ENCODE measurements at places on chromosomes 1 and 21.

- no peak for DNase-seq
These were observed 26.1 kb downstream of the ARMH1 start for GRCh38 chr1:44700573-44700972.

DNA sequence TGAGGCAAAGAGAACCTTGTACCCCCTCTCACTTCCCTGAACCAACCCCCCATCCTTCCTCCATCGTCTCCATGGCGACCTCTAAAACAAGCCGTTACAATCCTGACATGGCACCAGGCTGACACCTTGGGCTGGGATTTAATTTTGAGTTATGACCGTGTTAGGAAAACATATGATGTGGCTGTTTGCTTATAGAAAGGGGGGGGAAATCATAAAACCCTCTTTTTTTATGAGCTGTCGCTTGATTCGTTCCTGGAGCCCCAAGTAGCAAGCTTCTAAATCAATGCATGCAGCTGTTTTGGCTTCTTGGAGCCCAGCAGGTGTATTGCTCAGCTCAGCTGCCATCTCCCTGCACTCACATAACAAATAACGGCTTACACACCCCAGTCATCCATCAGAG, 301.2 kb upstream of the SPAG17 start:
- no peak for DNase-seq

DNA sequence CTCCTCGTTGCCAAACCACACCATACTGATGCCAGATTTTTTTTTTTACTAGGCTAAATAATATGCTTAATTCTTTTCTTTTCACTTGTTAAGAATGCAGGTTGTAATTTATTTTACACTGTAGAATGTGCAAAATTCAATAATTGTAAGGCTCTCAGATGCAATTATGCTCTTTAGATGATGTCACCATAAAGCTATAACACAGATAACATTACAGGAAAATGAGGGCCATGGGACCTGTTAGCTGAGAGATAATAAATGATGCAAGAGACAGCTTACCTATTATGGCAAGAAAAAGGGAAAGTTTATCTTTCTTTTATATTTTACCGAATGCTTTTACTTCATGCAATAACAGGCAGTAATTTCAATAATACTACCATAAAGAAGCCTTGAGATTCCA, 35.4 kb downstream of the CHRM3 start:
- DNase-seq: no peak

- no peak for DNase-seq
These were observed 21.3 kb upstream of the LRRC8D start for GRCh38 chr1:89799495-89799894.

DNA sequence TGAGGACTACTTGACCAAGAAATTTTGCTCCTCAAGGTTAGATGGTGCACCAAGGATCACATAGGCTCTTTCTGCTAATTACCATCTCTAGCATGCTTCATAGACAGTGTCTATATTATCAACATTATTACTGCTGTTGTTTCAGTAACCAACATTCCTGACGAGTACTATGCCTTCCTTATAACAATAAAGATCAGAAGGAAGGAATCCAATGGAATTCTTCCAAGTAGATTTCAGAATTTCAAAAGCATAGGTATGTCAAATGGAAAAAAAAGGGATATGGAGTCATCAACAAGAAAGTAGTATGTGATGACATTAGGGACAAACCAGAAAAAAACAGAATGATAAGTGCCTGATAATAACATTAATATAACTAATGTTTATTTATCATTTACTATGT, 39.6 kb upstream of the LPGAT1 start:
- DNase-seq: no peak

DNA sequence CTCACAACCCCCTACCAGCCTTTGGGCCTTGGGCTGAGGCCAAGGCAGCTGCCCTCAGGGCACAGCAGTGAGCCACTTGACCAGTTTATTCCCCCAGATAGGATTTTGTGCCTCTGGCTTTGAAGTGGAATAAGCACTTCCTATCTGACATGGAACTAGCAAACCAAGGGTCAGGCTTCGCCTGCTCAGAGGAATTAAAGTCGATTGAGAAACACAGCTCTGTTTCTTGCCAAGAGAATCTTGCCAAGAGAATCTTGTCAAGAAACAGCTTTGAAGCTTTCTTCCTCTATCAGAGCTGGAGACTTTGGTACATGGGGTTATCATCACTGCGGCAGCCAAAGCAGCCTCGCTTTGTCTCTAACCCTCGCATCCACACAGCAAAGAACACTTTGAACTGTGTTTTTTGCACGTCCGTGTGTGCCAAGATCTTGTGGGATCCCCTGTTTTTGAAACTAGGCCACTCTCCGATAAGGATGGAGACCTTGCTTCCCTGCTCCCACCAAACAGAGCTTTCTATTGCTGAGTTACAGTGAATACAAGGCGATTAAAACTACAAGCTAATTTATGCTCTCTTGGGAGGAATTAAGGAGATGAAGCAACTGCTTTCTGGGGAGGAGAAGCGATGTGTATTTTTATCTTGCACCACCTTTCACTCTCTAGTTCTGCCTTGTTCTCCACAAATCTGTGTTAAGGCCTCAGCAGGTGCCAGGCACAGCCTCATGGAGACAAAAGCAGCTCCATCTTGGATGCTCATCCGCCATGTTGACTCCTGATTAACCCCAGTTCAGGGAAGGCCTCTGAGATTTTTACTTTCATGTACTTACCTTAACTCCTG, 67.3 kb downstream of the RHOU start:
- DNase-seq: no peak

DNA sequence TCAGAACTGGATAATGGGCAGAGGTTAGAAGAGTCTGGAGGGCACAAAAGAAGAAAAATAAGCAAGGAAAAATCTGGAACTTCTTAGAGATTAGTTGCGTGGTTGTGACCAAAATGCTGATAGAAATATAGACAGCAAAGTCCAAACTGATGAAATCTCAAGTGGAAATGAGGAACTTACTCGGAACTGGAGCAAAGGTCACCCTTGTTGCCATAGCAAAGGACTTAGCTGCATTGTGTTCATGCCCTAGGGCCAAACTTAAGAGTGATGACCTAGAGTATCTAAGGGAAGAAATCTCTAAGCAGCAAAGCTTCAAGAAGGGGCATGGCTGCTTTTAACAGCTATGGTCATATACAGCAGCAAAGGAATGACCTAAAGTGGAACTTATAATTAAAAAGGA, 180.0 kb downstream of the TTLL7 start:
- no peak for DNase-seq

DNA sequence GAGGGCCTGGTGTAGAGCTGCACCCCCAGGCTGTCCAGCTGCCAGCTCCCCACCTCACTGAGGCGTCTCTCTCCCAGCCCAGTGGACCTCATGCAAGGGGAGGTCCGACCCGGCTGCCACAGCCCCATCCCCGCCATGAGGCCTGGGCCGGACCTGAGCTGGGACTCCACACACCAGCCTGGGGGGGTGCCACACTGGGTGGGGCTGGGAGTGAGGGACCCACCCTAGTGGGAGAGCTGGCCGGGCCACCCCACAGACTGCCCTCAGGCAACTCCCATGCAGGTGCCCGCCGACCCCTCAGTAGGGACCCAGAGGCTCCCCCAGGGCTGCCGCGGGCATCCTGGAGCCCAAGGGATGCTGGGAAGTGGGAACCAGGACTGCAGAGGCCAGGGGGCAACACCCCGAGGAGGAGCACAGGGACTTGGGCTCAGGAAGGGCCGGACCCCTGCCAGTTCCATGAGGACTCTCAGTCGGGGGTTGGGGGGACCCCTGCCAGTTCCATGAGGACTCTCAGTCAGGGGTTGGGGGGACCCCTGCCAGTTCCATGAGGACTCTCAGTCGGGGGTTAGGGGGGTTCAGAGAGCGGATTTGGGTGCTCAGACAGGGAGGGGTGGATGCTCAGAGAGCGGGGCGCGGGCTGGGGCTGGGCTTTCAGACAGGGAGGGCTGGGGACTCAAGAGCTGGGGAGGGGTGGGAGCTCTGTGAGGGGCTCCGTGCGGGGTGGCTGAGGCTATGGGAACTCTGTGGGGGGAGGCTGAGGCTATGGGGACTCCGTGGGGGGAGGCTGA, 1.2 kb upstream of the RNF223 start:
- no peak for DNase-seq

GRCh38 chr1:167293057-167293456, 72.4 kb downstream of the POU2F1 start:
- DNase-seq: no peak

DNA sequence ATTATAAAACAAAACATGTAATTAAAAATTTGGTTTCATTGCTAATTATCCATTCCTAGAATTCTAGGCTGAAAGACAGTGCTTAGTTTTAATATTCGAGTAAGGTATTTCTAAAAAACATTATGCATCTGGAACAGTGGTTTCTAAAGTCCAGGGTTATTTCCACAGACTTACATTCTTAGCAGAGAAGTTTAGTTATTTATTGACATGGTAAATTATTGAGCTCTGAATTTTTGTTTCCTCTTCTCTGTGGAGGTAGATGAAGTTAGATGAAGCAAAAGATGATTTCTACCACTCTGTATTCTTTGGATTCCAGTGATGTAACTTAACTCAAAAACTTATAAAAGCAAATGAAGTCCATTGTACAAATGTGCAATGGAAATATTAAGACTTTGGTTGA, 709.4 kb downstream of the MRPL39 start:
- DNase-seq: no peak

DNA sequence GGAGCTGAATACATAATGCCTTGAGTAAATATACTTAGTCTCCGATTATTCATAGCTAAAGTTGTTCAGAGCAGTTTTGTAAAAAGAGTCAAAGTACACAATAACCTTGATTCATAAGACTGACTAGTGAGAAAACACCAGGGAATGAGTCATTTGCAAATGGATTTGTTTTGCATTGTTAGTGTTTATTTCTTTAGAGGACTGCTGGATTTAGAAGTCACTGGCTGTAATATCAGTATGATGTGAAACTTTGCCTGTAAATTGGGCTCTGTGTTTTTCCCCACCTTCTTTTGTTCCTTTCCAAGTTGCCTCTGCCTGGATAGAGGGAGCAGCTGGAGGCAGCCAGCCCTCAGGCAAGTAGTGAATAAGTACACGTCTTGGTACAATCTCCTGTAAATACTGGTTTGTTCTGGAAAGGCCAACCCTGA, 474.7 kb downstream of the NUF2 start:
- DNase-seq: no peak

GRCh38 chr1:109948285-109948630, 36.3 kb upstream of the AHCYL1 start:
- no peak for DNase-seq

DNA sequence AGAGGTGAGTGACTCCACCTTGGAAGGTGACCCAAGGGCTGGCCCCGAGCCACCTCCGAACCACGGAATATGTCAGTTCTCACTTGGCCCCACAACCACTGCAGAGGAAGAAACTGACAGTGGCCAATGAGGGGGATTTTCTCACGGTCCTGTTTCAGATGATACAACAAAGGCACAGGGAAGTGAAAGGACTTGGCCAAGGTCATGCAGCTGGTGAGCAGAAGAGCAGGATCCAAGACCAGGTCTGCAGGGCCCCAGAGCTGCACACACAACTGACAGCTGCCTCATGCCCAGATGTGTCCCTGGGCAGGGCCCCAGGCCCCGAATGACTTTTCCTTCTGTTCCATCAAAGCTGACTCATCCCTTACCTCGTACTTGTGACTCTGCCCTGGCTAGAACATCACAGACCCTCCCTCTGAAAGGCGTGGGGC, 25.8 kb upstream of the EVA1B start:
- no peak for DNase-seq

GRCh38 chr1:14662116-14662515, 63.6 kb downstream of the KAZN start:
- no peak for DNase-seq

- no peak for DNase-seq
These were observed 104.8 kb upstream of the WNT4 start for GRCh38 chr1:22247527-22248245.

GRCh38 chr1:208131621-208132286, 112.4 kb downstream of the PLXNA2 start:
- no peak for DNase-seq

- no peak for DNase-seq
These were observed 11.8 kb downstream of the SHISA4 start for GRCh38 chr1:201900476-201900875.

- no peak for DNase-seq
These were observed 143.1 kb downstream of the S1PR1 start for GRCh38 chr1:101379950-101380349.

- DNase-seq: no peak
These were observed 164.4 kb upstream of the DPT start for GRCh38 chr1:168893359-168893801.

DNA sequence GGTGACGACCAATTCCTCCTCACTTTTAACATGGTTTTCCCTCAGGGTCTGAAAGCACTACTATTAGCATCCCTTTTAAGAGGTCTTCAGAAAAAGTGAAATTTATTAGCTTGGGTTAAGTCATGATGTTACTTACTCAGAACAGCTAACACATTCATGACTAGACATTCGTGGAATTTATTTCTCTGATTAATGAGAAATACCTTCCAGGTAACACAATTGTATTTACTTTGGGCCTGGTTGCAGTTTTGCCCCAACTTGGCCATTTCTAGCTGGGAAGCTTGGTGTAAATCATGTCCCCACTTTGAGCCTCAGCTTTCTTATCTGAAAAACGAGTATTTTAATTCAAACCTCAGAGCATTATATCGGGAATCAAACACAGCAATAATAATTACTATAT, 119.2 kb upstream of the SPATA6 start:
- DNase-seq: no peak

Data from activated CD8-positive, alpha-beta memory T cell treated with anti-CD3 and anti-CD28 coated beads for 1 hour (primary cell).